Colonic mucosa (tissue), 4 donors: ENCODE measurements at places on chromosomes 3 and 15.

- DNase-seq: no peak
These were observed 215.0 kb downstream of the GRM7 start for GRCh38 chr3:7075901-7076300.

- no peak for DNase-seq
These were observed 249.1 kb downstream of the IL5RA start for GRCh38 chr3:2861120-2861519.

DNA sequence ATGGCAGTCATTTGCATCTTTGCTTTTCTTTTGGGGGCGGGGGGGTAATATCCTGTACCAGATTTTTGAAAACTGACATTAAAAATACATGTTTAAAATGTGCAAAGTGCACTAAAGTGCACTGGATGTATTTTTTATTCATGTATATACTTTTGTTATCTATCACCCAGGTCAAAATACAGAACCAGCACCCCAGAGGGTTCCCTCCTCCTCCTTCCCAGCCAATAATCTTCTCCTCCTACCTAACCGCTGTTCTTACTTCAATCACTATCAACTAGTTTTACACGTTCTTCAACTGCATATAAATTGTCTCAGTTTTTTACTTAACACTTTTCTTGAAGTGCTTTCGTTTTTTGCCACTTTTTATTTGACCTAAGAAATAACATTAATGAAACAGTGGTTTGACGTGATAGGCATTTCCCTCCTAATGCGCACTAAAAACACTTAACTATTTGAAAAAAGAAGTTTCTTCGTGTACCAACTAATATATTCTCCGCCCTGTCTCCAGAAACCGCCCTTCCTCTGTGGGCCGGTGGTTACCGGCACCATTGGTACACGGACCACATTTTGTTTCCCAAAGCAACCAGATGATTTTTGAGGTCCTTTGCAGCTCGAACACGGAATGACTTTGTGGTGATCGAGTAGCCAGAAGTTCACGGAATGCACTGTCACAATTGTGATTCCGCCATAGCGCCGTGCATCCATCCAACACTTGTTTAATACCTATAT, 836 bp upstream of the AKAP13 start:
- DNase-seq: peak; percentile 57

DNA sequence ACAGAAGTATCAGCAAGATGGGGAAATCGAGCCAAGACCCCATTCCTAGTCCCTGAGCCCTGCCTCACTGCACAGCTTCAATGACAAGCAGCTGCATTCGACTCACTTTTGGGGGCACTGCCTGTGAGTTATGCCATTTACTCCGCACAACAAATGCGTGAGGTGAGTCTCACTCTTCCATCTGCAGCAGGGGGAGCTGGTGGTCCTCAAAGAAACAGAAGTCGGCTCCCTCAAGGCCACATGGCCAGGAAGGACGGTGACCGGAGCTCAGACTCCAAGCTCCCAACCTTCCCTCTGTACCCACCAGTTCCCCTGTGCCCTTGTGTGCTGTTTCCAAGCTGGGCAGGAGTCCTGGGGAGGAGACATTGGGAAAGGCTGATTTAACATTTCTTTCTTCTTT, 127.7 kb upstream of the IQSEC1 start:
- no peak for DNase-seq

DNA sequence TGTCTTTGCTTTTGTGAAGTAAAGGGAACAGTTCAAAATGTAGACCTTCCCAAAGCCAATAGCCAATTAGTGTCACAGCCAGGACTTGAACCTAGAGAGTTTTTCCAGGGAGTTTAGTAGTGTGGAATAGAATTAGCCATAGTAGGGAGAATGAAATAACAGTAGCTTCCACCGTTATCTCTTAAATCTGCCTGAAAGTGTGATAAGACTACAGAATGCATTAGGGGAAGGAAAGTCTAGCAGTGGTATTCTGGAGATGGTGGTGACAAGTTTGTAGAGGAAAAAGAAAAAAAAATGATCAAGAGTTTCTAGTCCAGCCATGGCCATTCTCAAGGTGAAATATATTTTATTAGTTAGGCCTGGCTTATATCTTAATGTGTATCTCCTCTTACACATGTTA, 13.8 kb downstream of the ATP11B start:
- DNase-seq: no peak
